ENCODE measurements at places on chromosomes 1 and 21.

DNA sequence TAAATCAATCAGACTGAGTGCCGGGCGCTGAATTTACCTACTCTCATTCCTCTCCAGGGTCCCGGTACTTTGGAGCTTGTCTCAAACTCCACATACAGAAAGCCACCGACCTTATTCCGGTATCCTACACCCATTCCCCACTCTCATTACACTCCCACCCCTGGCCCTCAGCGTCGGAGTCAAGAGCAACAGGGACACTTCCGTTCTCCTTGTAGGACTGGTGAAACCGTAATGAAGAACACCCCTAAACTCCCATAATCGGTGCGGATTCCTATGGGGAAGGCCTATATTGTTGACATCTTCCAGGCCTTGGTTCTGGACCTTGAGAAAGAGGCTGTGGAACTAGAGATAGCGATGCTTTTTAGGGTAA lies 798 bp downstream of the ZBED6 start:
- DNase-seq = peak; percentile 52

GRCh38 chr1:109373126-109373525 lies 24.6 kb downstream of the SORT1 start:
- DNase-seq = no peak

- no peak for DNase-seq
These were observed 11.7 kb downstream of the C1orf216 start for GRCh38 chr1:35706846-35707600.

DNA sequence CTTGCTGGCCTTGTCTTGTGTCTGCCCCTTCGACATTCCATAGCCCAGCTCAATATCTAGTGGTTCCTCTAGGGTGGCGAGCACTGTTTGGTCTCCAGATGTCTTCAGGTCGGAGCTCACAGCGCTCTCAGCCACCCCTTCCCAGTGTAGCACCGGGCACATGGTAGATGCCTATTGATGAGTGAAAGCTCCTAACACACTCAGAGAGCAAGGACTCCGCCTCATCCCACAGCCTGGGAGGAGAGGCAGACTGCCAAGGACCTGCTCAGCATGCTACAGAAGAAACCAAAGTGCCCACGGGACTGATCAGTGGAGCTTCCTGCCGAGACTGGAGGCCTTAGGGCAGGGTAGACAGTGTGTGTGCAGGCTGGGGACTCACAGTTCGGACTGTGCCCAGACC lies 10.9 kb downstream of the PCSK9 start:
- no peak for DNase-seq

- DNase-seq = no peak
These were observed 467.6 kb downstream of the RWDD3 start for GRCh38 chr1:95701450-95702173.

GRCh38 chr1:223161321-223161720 lies 18.3 kb upstream of the TLR5 start:
- no peak for DNase-seq

GRCh38 chr1:39890880-39891279 lies 7.6 kb upstream of the TRIT1 start:
- DNase-seq = no peak

DNA sequence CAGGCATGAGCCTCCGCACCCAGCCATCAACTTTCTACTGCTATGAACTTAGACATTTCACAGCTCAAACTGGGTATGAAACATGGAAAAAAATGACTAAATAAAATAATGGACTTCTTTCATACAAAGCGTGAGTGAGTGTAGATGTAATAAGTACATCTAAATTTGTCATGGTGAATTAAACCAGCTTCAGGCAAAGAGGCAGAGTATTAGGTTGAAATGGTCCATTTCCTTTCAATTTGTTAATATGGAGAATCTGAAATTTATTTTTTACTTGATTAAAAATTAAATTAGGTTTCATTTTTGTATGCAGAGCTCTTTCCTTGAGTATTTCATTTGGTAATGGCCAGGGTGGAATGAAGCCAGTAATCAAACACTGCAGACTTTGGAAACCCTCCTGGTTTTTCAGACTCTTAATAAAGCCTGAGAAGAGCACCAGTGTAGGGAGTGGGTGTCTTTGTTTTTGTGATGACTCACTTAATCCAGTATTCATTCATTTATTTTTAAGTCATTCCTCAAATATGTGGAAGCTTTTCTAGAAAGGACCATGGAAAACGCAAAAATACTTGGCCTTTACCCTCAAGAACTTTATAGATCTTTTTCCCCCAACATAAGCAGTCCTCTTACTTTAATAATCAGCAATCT lies 49.2 kb downstream of the ALG14 start:
- DNase-seq = no peak

DNA sequence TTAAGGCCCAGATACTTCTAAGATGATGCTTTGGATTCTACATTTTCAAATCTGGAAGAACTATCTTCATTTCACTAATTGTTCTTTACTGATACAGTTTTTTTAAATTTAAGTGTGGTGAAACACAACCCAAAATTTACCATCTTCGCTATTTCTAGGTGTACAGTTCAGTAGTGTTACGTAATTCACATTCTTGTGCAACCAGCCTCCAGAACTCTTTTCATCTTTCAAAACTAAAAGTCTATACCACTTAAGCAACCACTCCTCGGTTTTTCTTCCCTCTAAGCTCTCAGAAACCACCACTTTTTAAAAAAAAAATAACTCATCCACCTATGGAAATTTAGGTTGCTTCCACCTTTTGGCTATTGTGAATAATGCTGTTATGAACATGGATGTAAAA lies 220.7 kb downstream of the PDE4B start:
- peak; percentile 46 for DNase-seq

GRCh38 chr1:18237371-18237770 lies 129.8 kb downstream of the IGSF21 start:
- no peak for DNase-seq

GRCh38 chr21:44684483-44684882 lies 2.5 kb upstream of the KRTAP12-1 start:
- no peak for DNase-seq

GRCh38 chr1:51345300-51345687 lies 14.9 kb upstream of the TTC39A start:
- DNase-seq = no peak

DNA sequence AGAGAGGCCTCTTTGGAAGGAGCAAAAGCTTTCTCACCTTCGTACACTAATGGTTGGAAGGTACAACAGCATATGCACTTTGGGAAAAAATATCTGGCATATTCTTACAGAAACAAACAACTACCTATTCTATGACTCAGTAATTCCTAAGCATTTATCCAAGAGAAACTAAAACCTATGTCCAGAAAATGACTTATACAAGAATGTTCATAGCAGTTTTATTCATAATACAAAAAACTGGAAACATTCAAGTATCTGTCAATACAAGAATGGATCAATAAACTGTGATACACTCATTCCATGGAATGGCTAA lies 8.2 kb downstream of the NBPF1 start:
- no peak for DNase-seq

GRCh38 chr1:75423616-75424015 lies 187.3 kb downstream of the SLC44A5 start:
- DNase-seq = no peak

All from HL-60 (cell line).